Inflammatory macrophage (primary cell): ENCODE measurements at places on chromosomes 1 and 21.
A peak's percentile ranks its signal among the peaks of the same experiment; 100 is the strongest.

GRCh38 chr21:32389337-32390015 lies 3.3 kb downstream of the URB1 start:
- DNase-seq, result no peak

GRCh38 chr1:85555867-85556573 lies 24.5 kb upstream of the CCN1 start:
- DNase-seq, result no peak

GRCh38 chr1:23558872-23559135 lies 497 bp downstream of the ID3 start:
- no peak for DNase-seq

- DNase-seq, result no peak
These were observed 8.0 kb upstream of the ZNF362 start for GRCh38 chr1:33248244-33248643.

- DNase-seq, result no peak
These were observed 78.3 kb downstream of the NCAM2 start for GRCh38 chr21:21076491-21076890.

DNA sequence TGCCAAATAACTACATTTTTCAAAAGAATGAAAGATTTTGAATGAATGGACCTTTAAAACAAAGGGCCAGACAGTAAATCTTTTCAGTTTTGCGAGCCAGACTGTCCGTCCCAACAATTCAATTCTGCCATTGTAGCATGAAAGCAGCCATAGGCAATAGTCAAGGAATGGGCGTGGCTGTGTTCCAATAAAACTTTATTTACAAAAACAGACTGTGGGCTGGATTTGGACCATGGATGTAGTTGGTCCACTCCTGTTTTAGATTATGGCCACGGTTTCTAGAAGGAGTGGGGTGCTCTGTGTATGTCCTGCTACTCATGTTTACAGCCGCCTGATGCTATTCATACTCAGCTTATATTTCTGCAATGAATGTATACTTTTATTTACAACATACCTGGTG lies 474.7 kb downstream of the CAMTA1 start:
- DNase-seq, result no peak

DNA sequence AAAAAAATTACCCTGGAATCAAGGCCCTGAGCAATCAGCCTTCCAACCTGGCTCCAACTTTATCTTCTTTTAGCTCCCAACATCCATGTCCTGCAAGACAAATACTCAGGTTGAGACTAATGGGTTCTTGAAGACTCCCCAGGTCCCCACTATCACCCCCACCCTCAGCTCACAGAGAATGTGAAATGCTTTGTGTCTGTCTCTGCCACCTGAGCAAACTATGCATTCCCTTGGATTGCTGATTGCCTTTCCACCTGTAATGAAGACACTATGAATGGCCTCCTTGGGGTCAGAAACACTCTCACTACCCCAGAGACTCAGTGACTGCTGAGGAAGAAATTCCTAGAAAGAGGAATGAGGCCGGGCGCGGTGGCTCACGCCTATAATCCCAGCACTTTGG lies 121.2 kb upstream of the GALNT2 start:
- no peak for DNase-seq

GRCh38 chr1:168279253-168279652 lies 1.4 kb upstream of the TBX19 start:
- DNase-seq, result no peak

DNA sequence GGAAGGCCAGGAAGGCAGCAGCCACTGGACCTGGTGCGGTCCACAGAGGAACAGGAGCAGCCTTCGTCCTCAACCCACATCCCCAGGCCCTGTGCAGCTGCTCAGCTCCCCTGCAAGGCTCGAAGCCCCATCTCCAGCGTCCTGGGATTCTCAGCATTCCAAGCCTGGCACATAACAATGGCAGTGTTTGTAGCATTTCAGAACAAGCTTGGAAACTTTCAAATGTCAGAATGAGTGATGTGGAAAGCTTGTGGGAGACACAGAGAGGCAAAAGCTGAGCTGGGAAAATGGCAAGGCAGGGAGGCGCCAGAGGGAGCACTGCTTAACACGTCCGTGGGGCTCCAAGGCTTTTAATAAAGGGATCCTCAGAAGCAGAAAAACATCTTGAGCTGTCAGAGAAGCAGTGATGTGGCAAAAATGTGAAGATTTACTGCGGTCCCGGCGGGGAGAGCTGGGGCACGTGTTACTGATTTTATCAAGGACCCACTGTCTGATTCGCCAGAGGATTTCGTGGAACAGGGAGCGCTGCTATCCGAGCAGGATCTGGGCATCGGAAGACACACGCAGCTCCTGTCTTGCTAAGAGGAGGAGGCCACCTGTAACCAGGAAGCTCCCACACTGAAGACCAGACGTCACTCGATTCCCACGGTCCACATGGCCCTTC lies 38.1 kb downstream of the TOMM20 start:
- no peak for DNase-seq

DNA sequence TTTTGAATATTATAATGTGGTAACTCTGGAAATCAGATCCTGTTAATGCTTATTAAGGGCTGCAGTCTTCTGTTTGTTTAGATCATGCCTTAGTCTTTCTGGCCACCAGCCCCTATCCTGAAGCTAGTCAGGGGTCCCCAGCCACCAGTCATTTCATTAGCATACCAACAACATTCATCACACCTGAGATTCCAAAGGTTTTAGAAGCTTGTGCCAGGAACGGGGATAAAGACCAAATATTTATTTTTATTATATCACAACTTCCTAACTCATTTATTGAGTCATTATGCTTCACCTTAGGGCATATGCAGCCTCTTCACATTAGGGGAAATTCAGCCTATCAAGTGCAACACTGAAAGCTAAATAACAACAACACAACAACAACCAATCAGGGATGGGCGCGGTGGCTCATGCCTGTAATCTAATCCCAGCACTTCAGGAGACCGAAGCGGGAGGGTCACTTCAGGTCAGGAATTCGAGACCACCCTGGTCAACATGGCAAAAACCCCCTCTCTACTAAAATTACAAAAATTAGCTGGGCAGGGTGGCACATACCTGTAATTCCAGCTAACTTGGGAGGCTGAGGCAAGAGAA lies 2.9 kb upstream of the PSEN2 start:
- DNase-seq, result no peak

- DNase-seq, result peak; percentile 91
These were observed 25.3 kb upstream of the ADGRB2 start for GRCh38 chr1:31789259-31790065.

DNA sequence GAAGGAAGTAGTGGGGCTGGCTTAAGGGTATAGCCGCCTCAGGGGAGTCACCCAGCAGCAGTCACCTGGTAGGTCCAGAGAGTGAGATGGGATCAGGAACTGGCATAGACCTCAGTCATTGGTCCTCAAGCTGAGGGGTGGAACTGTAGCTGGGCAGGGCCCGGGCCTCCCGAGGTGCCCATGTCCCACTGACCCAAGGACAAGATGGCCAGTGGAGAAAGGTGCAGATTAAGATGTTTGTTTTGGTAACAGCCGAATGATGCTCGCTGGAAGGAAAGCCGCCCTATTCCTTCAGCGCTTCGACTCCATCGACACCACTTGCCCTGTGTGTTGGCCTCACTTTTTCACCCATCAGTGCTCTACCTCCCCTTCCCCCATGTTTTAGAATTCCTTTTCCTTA lies 16.4 kb downstream of the COL9A2 start:
- DNase-seq, result no peak

- no peak for DNase-seq
These were observed 29.6 kb downstream of the DEGS1 start for GRCh38 chr1:224212618-224213061.

- DNase-seq, result no peak
These were observed 35.0 kb downstream of the RAP1GAP start for GRCh38 chr1:21633992-21634805.

GRCh38 chr1:36988741-36989193 lies 45.5 kb downstream of the GRIK3 start:
- DNase-seq, result no peak

GRCh38 chr1:15308621-15309027 lies 61.6 kb downstream of the FHAD1 start:
- DNase-seq, result no peak

DNA sequence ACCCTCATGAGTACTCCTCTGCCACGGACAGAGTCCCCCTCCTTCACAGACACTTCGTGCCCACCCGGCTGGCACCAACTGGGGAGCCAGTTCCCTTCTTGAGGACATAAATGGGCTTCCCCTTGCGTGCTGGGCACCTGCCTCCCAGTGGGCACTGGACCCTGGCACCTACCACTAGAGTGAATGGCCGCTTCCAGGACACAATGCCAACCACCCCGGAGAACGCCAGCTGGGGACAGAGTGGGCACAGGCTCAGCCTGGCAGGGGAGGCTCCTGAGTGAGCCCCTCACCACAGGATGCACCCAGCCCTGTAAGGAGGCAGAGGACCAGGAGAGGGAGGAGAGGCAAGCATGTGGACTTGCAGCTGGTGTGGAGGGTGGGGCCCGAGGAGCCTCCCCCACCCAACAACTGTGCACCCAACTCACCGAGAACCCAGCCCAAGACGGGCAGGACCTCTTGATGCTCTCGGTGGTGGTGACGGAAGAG lies 1.0 kb downstream of the ENTREP3 start:
- DNase-seq, result no peak

DNA sequence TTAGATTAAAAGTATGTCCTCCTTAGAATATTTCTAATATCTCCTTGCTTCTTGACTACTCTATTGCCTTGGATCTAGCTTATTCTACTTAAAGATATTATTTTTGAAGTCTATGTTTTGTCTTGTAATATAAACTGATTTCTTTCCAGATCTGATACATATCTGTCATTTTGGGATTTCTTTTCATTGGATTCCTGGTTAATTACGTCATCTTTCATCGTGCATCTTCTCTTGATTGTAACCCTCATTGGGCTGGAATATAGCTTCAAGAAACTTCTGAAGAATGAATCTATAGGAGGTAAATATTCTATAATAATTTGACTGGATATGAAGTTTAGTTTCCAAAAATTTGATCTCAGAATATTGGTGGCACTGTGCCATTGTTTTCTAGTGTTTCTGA lies 12.1 kb downstream of the NTMT2 start:
- DNase-seq, result no peak

DNA sequence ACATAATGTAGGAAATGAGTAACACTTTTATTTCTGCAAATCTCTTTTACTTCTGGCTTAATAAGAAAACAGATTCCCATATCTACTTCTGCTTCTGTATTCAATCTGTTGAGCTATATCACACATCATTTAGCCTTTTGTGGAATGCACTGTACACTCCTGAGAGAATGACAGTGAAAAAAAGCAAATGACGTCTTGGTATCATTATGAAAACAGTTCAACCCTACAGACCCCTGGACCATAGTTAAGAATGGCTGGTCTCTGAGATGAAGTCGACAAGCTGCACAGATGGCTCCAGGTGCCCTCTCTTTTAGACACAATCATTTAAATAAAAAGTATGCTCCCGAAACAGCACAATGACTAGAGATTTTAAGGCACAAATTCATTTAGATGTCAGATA lies 247.0 kb downstream of the RERE start:
- DNase-seq, result no peak

- DNase-seq, result peak; percentile 75
These were observed 113.4 kb downstream of the ERG start for GRCh38 chr21:38384675-38385426.

DNA sequence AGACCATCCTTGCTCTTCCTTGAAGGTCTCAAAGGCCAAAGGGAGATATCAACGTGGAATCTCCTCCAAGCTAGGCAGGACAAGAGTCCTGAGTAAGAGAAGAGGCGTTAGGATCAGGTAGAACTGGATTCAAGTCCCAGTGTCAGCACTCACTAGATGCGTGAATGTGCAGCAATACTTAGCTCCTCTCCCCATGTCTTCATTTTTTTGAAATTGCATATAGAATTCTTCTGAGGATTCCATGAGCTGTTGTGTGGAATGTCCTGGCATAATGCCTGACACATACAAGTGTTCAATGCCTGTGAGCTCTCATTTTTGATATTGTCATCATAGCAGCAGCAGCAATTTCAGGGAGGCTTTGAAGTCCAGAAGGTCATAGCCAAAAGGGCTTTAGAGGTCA lies 333.2 kb downstream of the KCNH1 start:
- DNase-seq, result no peak

GRCh38 chr1:2975466-2976179 lies 45.6 kb upstream of the ACTRT2 start:
- no peak for DNase-seq

DNA sequence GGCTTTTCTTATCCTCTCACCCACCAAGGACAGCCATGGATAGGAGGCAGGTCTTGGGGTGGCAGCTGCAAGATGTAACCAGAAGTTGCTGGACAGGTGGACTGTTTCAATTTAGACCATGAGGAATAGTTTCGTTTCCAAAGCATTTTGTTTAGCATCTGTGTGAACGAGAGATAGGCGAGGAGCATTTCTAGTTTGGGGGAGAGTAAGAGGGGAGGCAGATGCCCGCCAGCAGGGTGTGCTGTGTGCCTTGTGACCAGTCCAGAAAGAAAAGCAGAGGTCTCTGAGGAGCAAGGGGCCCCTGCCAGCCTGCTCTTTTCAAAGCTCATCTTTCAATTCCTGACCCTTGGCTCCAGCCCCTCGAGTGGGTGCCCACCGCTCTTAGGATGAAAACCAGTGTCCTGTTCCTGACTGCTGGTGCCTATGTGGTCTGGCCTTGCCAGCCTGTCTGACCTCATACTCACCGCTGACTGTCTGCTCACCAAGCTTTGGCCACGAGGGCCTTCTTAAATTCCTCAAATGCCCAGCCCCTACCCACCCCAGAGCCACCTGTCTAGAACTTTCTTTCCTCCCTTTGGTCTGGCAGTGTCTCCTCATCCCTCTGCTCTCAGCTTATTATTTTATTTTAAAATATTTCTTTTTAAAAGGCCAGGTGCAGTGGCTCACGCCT lies 8.5 kb downstream of the SERINC2 start:
- DNase-seq, result no peak
